ENCODE measurements at places on chromosomes 7 and 10. TPM values are rescaled to one million over a fixed set of nuclear protein-coding genes. Genes with fewer than 3 reads are reported as not detected.

Gene AKR1C1
- total RNA-seq, result 7,564 TPM

Gene OPALIN
- not detected for total RNA-seq

Gene NEUROG3
- not detected for total RNA-seq

Gene TDRD1
- not detected for total RNA-seq

Gene RBP4
- total RNA-seq, result not detected

Gene CYP2C19
- 0.41 TPM for total RNA-seq

Gene TRIM50
- not detected for total RNA-seq

Gene SYT15B
- total RNA-seq, result not detected

Gene LGI1
- not detected for total RNA-seq

Gene SLC39A12
- total RNA-seq, result not detected

Gene TMEM213
- total RNA-seq, result not detected

Gene TWNK
- total RNA-seq, result 5.2 TPM

Gene SLC13A1
- total RNA-seq, result not detected

Gene NPVF
- not detected for total RNA-seq

Gene GPNMB
- total RNA-seq, result 33.1 TPM

Gene TRIM8
- 69.2 TPM for total RNA-seq

Gene PARP12
- 7.5 TPM for total RNA-seq

Measured in Caki2 (cell line).